ENCODE measurements at places on chromosomes 5 and 9.

DNA sequence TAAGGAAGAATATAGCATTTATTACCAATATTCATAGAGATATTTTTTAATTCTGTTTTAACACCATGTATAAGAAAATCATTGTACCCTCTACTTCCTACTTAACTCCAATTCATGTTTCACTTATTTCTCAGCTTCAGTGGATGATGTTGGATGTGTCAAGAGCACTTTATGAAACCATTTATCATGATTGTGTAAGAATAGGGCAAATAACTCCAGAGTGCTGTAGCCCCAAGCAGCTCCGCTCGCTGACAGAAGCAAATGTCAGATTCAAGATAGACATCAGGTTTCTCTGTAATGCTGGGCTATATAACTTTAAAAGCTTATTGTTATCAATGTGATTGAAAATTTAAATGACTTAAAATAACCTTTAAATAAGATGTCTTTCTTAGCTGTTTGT is 50.4 kb downstream of the MAST4 start:
- DNase-seq, result no peak

- peak; percentile 89 for DNase-seq
Measured at GRCh38 chr5:176629853-176630680, at the start of the genes EIF4E1B and SNCB. Gene EIF4E1B, plus strand, starts transcription at chr5:176630675. Its CDS starts 12,113 bp downstream, at chr5:176642788. Gene SNCB, minus strand, starts transcription at chr5:176630534. Its CDS starts 880 bp downstream, at chr5:176629654.

DNA sequence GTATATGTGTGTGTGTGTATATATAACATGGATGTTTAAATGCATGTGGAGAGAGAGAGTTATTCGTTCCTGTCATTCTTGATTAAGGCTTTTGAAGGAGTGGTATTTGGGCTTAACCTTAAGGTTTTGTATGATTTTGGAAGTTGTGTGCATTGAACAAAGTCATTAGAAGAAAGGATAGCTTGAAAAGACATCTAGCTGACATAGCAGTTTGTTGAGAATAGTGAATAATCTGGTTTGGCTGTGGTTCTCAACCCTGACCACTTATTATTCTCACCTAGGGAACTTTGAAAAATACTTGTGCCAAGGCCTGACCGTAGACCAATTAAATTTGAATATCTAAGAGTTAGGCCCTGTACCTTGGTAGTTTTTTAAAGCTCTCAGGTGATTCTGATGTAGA is 141.1 kb upstream of the SH3GL2 start:
- DNase-seq, result no peak

DNA sequence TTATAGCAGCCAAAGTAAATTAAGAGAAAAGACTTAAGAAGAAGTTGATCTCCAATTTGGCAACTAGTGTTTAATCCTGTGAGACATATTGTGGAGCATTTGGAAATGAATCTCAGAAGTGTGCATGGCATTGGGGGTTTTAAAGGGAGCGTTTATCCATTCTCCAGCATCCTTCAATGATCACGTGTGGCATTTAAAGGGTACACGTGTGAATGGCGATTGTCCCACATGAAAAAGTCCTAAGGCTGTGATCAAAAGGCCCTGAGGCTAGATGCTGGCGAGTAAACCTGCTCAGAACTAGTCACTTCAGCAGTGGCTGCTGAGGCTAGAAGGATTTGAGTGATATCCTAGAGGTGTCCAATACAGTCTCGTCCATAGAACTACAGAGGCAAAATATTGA is 315.6 kb upstream of the CDH9 start:
- no peak for DNase-seq

DNA sequence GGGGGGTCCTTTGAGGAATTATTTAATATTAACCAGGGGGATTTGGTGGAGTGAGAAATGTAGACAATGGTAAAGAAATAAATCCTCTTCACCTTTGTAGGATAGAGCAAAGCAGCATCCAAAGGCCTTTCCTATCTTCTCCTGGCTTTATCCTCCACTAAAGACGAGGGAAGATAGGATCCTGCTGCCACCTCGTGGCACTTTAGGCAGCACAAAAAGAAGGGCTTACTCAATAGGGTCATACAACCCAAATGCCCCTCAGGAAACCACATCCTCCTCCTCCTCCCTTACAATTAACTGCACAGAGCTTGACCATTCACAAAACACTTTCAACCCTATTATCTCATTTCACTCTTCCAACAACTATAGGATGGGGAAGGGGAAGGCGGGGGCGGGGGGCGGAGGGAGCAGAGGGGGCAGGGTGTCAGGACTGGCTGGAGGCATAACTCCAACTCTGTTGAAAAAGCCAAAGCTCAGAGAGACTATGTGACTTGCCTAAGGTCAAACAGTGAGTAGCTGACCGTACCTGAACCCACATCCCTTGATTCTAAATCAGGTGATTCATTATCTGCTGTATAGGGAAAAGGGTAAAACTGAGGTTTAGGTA is 45.4 kb upstream of the MYOT start:
- DNase-seq, result peak; percentile 33

DNA sequence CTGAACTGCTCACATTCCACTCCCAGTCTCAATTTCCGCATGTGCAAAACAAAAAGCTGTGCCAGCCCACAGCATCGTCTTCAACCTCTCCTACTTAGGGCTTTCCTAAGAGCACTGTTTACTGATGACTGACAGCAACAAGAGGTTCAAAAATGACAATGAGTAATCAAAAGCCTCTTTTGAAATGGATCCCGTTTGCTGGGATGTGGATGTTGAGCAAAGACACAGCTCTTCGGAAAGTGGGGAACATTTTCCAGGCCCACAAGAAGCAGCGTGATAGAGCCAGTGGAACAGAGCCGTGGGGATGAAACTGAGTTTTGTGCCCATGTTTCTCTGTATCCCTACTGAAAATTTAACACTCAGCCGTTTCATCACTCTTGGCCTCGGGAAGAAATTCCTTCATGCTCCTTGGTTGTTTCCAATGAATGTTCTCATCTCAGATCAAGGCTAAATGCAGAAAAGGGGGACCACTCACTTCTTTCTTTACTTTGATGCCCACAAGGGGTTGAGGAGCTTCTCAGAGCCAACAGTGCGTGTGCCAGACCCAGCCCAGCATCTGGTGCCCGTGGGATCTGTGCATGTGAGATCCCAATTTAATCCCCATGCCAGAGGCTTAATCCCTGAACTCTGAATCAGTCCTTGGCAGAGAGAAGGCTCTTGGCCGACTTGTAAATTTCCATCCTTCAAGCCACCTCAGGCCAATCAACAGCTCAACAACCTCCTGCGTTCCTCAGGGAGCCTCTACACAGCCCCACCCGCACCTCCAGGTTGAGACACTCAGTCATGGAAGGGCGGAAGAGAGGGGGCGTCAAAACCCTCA is 230.2 kb upstream of the DAPK1 start:
- DNase-seq, result no peak

DNA sequence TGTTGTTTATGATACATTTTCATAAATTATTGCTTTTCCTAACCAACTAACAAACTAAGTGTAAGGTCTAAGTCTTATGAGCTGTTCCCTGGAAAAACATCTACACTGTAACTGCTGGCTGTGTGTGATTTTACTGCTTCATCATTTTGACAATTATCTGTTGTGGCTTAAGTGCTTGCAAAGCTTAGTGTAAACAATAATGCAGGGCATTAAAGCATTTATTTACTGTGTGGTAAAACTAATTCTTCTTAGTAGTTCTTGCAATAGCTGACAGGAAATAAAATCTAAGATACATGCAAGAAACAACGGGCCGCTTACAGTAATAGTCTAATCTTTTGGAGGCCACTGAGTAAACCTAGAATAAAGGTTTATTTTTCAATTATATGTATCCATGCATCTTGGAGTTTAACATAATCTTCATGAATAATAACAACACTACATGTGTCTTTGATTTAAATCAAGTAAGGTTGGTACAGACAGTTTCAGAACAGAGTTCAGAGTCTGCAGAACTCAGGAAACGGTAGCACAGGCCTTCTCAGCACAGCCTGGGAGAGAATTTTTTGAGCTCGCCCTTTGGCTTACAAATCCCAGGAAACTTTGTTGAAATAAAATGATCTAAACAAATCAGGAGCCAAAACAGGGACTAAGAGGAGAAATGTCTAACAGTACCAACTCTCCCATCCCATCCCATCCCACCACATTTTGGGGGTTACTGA is 473.1 kb downstream of the NR2F1-AS1 start:
- DNase-seq, result no peak

Data from D721Med (cell line).